NCI-H2107 (cell line): ENCODE measurements at places on chromosomes 7 and 10.

- DNase-seq: no peak
Measured at GRCh38 chr10:119199231-119199992, 8.0 kb upstream of the GRK5 start.

GRCh38 chr10:13801156-13801906 is 214.6 kb downstream of the PRPF18 start:
- no peak for DNase-seq

DNA sequence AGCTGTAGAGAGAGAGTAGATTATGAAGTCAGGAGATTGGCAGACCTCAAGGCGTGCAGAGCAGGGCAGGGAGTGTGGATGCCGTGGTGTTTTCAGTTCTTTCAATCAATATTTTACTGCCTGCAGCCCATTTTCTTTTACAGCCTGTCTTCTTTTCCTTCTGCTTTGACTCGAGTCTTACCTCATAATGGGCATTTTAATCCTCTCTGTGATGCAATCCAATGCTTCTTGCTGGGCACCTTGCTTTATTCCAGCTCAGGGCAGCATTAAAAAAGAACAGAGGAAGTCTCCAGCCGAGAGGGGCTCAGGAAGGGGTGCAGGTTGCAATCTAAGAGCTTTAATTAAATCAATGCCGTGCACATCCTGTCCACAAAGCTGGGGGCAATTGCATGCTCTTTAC is 839.0 kb downstream of the LRMDA start:
- DNase-seq: no peak

DNA sequence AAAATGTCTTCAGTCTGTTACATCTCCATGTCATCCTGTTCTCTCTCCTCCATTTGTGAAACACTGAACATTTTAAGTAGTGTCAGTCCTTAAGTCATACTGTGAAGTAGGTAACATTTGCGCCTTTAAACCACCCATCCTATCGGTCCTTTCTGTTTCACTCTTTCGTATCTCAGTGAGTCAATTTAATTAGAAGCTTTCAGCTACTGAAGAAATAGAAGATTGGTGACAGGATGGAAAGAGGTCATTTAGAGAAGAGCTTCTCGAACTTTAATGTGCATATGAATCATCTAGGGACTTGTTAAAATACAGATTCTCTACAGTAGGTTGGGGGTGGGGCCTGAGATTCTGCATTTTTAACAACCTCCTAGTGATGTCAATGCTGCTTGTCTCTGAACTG is 113.4 kb downstream of the SRI start:
- no peak for DNase-seq

DNA sequence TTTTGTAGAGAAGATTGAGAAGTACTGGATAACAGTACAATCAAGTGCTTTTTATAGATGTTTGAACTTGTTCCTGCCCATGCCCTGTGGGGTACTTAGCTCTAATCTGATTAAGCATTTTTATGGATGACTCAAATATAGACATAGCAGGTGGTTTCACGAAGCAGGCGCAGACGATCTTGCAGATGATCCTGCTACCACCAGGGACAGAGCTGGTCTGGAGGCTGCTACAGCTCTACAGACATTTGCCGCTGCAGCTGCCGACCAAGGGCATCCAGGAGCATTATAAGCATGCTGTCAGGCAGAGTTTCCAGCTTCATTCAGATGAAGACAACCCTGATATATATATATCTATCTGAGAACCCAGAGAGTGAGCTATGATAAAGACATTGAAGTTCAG is 650.4 kb downstream of the NXPH1 start:
- DNase-seq: no peak

GRCh38 chr7:118606602-118607001 is 382.1 kb downstream of the ANKRD7 start:
- DNase-seq: no peak

GRCh38 chr10:59625721-59626522 is 83.7 kb downstream of the SLC16A9 start:
- DNase-seq: peak; percentile 38

GRCh38 chr7:2637505-2638223 is 5.9 kb downstream of the TTYH3 start:
- DNase-seq: no peak
